ENCODE measurements at places on chromosomes 1 and 21. TPM values are rescaled to one million over a fixed set of nuclear protein-coding genes. Genes with fewer than 3 reads are reported as not detected.

Gene APCS
- total RNA-seq = not detected

Gene C1orf210
- total RNA-seq = not detected

Gene EPHX1
- 15.4 TPM for total RNA-seq

Gene VSIG8
- total RNA-seq = not detected

Gene THEMIS2
- 5.5 TPM for total RNA-seq

Gene IFI44L
- total RNA-seq = 0.05 TPM

Gene TUFT1
- total RNA-seq = 7.5 TPM

Gene INKA2
- 2.7 TPM for total RNA-seq

Gene ALPL
- total RNA-seq = 16.7 TPM

Gene TMEM52
- 4.6 TPM for total RNA-seq

Gene KCNA3
- 2.8 TPM for total RNA-seq

Gene CYYR1
- total RNA-seq = 18.2 TPM

Gene EPHA8
- not detected for total RNA-seq

Gene ECM1
- 5.5 TPM for total RNA-seq

Gene SPRR5
- total RNA-seq = not detected

Gene TINAGL1
- not detected for total RNA-seq

Gene AMY1B
- total RNA-seq = not detected

Gene CROCC
- 54.1 TPM for total RNA-seq

Gene CELA3A
- total RNA-seq = not detected

Gene NPHS2
- not detected for total RNA-seq

Gene RGS16
- total RNA-seq = 6.4 TPM

Gene GJA5
- total RNA-seq = 1.2 TPM

Gene KCND3
- total RNA-seq = 0.61 TPM

Gene KDF1
- not detected for total RNA-seq

Gene REN
- total RNA-seq = not detected

Gene S100A1
- total RNA-seq = not detected

Gene SFN
- 0.30 TPM for total RNA-seq

Gene TMCC2
- total RNA-seq = 16.1 TPM

Gene FCRL6
- not detected for total RNA-seq

Gene NES
- total RNA-seq = 248 TPM

Gene ROR1
- total RNA-seq = 10.8 TPM

Gene MROH9
- not detected for total RNA-seq

Gene COL6A2
- total RNA-seq = 17.8 TPM

Gene OR2L2
- total RNA-seq = 0.09 TPM

Gene COX20
- 24.0 TPM for total RNA-seq

Gene EFCAB14
- total RNA-seq = 33.2 TPM

Gene ASPM
- total RNA-seq = 57.6 TPM

Gene SNX7
- 17.5 TPM for total RNA-seq

Gene CCDC181
- total RNA-seq = 7.5 TPM

Gene OR6K3
- total RNA-seq = not detected

Gene PPM1J
- 1.1 TPM for total RNA-seq

Gene PRKCZ
- 10.6 TPM for total RNA-seq

Gene ZNF683
- not detected for total RNA-seq

Measured in neural crest cell (in vitro differentiated cells).